T-helper 2 cell treated with Interferon-gamma antibody and Interleukin-4, amounts not matched to agents 5 μg/mL and 100 μg/mL, for 36 hours (primary cell): ENCODE measurements at places on chromosomes 16 and 17.
A peak's percentile ranks its signal among the peaks of the same experiment; 100 is the strongest.

DNA sequence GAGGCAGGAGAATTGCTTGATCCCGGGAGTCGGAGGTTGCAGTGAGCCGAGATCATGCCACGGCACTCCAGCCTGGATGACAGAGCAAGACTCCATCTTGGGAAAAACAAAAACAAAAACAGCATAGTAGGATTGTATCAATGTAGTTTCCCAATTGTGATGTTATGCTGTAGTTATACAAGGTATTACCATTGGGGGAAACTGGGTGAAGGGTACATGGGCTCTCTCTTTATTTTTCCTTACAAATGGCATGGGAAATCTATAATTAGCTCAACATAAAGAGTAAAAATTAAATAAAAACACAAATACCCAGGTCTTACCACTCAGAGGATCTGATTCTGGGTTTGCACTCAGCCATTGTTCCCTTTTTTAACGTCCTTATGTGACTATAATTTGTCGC is 107.9 kb downstream of the KATNIP start:
- no peak for DNase-seq

- DNase-seq = no peak
These were observed 118.3 kb upstream of the EEF2KMT start for GRCh38 chr16:5215901-5216300.

DNA sequence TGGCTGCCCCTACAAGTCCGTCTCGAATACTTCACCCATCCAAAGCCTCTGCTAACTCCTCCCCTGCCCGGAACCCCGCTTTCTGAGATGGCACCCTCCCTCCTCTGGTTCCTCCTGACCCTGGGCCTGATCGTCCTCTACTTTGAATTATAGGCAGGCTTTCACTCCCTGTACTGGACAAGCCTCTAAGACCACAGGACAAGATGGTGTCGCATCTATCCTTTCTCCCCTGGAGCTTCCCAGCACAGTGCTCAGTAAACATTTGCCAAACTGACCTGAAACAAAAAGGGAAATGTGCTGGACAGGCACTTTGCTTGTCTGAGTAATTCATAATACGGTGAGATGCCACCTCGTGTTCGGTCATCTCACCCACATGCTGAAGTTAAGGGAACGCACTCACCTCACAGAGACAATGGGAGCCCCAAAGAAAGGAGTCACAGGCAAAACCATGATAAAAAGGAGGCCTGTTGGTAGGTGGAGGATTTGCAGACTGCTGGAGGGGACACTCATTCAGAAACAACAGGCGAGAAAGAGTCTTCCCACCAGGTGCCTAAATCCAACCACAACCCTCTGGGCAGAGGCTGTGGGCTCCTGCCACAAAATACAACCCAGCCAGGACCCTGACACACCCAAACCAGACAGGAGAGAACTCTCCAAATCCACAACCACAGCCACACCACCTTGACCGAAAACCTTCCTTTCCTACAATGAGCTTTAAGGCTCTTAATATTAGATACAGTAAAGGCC is 28.2 kb downstream of the SNN start:
- DNase-seq = no peak

DNA sequence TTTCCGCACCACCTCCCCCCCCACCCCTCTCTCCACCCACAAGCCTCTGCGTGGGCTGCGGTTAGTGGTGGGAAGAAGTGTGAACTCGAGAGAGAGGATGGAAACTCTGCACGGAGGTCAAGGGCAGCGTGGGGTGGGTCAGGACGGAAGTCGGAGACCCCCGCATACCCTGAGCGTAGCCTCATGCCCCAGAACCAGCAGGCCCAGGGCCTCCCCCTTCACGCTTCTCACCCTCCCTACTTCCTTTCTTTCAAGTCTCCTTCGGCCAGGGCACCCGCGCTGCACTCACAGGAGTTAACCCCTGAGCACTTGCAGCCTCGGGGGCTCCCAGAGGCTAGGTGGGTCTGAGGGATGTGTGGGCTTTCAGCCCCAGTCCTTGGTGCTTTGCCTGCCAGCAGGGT is 9.2 kb downstream of the TBKBP1 start:
- DNase-seq = peak; percentile 41
